IPS DF 6.9 (cell line): ENCODE measurements at places on chromosomes 5 and 9.

DNA sequence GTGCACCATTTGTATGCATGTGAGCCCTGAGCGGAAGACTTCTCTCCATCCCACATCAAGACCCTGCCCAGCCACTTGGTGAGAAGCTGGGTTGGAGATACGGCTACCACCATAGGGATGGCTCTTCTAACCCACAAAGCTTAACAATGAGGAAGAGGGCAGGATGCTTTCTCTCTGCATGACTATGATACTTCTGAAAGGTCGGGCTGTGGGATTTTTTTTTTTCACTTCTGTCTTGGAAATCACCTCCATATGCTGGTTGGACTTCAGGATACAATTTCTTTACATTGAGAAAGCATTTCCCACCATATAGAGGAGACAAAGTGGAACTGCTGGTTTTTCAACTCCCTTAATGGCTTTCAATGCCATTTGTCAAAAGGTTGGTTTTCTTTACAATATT is 30.5 kb downstream of the ZNF366 start:
- DNase-seq: no peak

DNA sequence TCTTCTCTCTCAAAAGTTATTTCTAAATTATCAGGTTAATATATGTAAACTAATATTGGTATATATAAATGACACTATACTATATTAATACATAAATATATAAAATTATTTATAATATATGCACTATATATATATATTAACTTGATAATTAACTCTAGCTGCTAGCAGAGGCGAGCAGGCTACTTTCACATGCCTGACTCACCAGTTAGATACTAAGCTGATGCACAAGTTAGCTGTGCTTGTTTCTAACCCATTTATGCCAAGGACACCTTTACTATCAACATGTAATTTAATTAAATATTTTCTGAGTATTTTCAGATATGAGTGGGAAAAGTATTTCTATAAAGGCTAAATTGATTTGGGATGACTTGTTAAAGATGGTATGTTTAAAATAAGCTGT is 70.1 kb downstream of the TRIO start:
- DNase-seq: no peak

- no peak for DNase-seq
These were observed 64.4 kb downstream of the MAP1B start for GRCh38 chr5:72171667-72172066.

- no peak for DNase-seq
These were observed 714 bp upstream of the CETN3 start for GRCh38 chr5:90410178-90410762.

GRCh38 chr5:17614872-17615605 is 4.8 kb downstream of the TAF11L12 start:
- DNase-seq: no peak

GRCh38 chr5:161544350-161544765 is 2.2 kb downstream of the GABRB2 start:
- no peak for DNase-seq
